Large intestine (tissue), 12 donors: ENCODE measurements at places on chromosomes 4 and X. TPM values are rescaled to one million over a fixed set of nuclear protein-coding genes. Genes with fewer than 3 reads are reported as not detected.

GAB3 gene
- 3.2 TPM for polyA plus RNA-seq

NKRF gene
- 8.5 TPM for polyA plus RNA-seq

TMEM154 gene
- 0.90 TPM for polyA plus RNA-seq

HTN1 gene
- polyA plus RNA-seq, result not detected

CT83 gene
- not detected for polyA plus RNA-seq

XK gene
- 12.3 TPM for polyA plus RNA-seq

CDKL5 gene
- polyA plus RNA-seq, result 5.0 TPM

ZMYM3 gene
- polyA plus RNA-seq, result 29.7 TPM

DNA sequence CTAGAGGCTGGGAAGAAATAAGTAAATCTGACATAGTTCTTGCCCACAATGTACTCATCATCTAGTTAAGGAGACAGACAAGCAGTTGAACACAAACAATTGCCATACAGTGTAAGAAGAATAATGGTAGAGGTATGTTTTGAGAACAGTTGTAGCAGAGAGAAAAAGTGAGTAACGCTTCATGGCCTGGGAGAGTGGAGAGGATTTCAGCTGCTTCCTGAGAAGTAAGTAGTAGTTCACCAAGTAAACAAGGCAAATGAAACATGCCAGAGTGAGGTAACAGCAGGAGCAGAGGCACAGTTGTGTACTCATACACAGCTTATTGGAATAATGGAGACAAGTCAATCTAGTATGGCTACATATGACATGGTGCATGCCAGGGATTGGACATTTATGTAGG, 53.6 kb upstream of the RAP2C start:
- DNase-seq, result no peak

DNA sequence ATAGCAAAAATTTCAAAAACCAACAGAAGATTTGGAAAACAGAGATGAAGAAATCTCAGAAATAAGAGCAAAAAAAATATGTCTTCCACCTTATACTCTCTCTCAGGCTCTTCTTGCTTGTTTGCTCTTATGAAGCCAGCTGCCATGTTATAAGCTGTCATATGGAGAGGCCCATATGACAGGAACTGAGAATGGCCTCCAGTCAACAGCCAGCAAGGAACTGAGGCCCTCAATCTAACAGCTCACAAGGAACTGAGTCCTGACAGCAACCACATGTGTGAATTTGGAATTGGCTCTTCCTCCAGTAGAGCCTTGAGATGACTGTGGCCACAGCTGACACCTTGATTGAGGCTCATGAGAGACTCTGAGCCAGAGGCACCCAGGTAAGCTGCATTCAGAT, 51.3 kb upstream of the MAOA start:
- DNase-seq, result no peak

DNA sequence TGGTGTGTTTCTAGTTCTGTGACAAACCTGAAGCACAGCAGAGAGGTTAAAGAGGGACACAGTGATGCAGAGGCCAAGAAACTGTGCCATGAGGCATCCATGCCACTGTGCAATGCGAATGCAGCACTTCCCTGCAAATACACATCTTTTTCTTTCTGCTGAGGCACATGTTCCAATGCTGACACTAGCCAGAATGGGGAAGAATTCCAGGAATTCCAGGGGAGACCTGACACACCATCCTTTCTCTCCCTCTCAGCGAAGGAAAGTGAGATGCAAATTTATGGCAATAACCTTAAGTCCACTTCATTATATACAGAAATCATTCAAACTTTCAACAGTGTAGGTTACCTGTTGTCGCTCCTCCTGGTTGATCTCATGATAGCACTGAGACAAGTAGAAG, 204.8 kb downstream of the LDB2 start:
- DNase-seq, result no peak

DNA sequence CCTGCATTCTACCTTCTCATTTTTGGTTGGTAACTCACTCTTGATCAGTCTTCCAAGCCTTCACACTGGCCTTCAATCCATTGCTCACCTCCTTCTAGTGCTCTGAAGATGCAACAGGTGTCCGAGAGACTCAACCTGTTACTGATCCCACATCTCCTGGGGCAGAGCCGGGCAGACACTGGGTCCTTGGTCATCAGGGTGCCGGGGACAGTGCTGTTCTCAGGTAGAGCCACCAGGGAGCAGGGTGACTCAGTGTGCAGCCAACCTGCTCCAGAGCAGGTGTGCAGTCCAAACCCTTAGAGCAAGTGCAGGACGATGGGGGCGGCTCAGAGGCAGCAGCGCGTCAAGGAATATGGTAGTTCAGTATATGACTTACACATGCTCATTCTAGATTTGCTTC, 188.4 kb downstream of the DHX15 start:
- no peak for DNase-seq

DNA sequence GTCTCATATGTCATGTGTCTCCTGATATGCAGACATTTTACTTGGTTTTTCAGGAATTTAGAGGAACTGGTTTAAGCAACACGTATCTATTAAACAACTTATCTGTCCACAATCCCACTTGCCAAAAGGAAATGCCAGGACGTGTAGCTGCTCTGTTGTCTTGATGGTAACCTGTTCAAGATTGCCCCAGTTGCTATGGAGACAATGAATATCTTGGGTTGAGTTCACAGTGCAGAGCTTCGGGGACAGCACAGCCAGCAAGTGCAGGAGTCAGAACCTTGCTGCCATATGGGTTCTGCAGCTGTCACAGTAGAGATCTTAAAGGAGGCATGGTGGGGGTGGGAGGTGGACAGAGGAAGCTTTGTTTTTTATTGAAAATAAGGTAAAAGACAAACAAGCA, 28.7 kb upstream of the FAM9B start:
- no peak for DNase-seq

- DNase-seq, result no peak
These were observed 80.5 kb downstream of the PRDM5 start for GRCh38 chr4:120842031-120842430.

DNA sequence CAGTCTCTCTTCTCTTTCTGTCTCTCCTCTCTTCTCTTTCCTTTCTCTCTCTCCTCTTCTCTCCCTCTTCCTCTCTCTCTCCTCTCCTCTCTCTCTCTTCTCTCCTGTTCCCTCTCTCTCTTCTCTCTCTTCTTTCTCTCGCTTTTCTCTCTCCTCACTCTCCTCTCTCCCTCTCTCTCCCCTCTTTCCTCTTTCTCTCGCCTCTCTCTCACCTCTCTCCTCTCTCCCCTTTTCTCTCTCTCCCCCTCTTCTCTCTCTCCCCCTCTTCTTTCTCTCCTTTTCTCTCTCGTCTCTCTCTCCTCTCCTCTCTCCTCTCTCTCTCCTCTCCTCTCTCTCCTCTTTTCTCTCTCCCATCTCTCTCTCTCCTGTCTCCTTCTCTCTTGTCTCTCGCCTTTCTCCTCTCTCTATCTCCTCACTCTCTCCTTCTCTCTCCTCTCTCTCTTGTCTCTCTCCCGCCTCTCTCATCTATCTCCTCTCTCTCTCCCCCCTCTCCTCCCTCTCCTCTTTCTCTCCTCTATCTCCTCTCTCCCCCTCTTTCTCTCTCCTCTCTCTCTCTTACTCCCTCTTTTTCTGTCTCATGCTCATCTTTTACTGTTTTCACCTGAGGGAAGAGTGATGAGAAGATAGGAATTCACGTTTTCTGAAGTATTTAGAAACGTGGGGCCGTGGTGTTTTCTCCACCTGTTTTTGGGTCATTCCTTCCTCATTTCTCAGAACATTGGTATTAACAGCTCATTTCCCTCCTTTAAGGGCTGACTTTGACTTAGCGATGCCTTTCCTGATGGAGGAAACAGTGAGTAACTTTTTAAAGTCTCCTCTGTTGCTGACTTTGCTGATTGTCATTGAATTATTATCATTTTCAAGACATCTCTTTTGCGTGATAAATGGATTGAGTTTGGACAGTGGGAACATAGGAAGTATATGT, 80.6 kb upstream of the CD99 start:
- peak; percentile 33 for DNase-seq

DNA sequence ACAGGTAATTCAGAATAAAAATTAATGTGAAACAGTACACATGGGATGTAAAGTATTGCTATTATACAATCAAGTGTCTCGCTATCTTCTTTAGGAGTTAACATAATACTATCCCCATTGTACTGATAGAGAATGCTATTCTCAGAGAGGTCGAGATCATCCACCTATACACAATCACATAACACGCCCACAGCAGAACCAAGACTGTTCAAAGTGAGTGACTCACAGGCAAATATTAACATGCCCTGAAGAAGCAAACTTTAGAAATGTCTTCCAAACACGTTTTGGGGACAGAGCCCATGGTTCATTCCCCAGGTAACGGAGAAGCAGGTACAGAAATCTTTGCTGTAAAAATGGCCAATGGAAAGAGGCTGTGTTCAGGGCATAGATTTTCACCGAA, 50.1 kb upstream of the PHKA2 start:
- DNase-seq, result no peak
